ENCODE measurements at places on chromosomes 12 and 14.

DNA sequence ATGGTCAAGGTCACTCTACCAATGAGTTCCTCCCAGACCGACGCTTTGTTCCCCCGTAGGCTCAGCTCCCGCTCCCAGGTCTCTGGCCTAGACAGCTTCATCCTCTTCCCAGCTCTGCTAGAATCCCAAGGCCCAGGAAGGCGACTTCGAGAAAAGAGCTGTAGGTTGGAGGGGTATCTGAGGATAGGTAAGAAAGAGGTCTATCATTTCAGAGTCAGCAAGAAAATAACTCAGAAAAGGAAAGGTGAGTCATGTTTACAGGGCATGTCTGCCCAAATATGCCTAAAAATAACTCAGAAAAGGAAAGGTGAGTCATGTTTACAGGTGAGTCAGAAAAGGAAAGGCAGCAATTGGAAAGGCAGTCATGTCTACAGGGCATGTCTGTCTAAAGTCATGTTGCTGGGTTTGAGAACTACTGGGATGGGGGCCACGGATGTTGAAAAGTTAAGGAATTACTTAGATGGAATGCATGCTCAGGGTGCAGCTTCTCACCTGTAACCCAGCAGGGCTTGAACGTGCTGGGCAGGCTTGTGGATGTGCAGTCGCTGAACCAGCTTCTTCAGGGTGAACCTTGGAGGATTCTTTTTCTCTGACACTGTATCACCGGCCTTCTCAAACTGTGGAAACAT is 12.2 kb downstream of the TEP1 start:
- no peak for DNase-seq

DNA sequence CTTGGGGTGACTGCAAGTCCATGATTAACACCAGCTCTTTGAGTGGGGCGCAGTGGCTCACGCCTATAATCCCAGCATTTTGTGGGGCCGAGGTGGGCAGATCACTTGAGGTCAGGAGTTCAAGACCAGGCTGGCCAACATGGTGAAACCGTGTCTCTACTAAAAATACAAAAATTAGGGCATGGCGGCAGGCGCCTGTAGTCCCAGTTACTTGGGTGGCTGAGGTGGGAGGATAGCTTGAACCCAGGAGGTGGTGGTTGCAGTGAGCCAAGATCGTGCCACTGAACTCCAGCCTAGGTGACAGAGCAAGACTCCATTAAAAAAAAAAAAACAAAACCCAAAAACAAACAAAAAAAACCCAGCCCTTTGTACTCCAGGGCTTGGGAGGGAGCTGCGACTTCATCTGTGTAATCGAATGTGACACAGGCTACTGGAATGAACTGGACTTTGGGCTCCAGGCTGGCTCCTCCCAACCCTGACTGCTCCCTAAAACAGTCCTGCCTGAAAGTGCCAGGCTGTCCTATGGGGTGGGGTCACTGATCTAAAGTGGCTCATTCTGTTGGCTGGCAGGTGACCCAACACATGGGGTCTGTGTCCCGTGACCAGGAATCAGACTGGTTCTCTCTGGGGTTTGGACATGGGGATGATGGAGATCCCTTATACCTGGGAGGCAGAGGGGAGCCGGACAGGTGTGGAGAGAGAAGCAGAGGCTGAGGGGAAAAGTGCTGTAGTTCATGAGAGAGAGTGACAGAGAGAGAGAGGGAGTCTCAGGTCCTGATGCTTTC is 9.3 kb upstream of the C12orf43 start:
- DNase-seq = no peak

DNA sequence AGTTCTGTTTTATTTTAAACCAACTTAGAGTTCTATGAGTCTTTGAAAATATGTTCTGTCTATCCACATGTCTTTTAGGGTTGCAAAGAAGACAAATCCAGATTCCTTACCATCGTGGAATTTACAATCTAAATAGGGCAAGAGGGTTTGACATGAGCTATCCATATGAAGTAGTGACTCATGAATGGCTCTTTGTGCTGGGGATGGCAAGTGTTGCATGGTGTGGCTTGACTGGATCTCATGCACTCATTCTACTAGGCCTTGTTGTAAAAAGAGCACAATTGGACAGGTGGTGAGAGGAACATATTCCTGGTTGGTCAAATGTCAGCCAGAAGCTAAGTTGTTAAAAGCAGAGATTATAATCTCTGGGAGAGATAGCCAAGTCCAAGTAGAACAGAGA is 509.1 kb downstream of the DIO2 start:
- DNase-seq = no peak

DNA sequence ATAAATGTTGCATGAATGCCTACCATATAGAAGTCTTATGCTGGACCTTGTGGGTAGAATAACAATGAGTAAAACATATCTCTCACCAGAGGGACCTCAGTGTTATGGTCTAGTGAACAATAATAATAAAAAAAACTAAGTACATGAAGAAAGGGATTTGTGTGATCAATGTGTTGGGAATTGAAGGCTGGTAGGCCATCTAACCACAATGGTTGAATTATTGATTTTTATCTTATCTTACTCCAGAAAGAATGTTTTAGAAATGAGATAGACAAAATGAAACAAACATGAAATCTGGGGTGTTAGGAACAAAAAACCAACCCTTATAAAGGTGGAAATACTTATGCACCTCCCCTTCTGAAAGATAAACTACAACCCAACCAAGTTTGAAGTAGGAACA is 243.9 kb upstream of the LRIG3 start:
- DNase-seq = no peak

DNA sequence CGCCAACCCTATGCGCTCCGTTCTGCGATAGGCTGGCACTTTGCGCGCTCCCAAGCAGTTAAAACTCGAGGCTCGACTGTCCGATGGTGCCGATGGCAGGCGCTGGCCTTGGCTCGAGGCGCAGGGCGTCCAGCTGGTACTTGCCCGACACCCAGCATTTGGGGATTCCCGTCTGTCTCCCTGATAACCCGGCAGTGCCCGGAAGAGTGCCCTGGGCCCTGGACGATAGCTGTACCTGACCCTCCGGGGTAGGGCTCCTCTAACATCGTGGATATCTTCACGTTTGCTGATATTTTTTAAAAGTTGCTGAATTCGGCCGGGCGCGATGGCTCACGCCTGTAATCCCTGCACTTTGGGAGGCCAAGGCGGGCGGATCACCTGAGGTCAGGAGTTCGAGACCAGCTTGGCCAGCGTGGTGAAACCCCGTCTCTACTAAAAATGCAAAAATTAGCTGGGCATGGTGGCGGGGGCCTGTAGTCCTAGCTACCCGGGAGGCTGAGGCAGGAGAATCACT is 908 bp upstream of the WIF1 start:
- no peak for DNase-seq

- no peak for DNase-seq
Measured at GRCh38 chr12:24803430-24804245, 145.3 kb downstream of the BCAT1 start.

DNA sequence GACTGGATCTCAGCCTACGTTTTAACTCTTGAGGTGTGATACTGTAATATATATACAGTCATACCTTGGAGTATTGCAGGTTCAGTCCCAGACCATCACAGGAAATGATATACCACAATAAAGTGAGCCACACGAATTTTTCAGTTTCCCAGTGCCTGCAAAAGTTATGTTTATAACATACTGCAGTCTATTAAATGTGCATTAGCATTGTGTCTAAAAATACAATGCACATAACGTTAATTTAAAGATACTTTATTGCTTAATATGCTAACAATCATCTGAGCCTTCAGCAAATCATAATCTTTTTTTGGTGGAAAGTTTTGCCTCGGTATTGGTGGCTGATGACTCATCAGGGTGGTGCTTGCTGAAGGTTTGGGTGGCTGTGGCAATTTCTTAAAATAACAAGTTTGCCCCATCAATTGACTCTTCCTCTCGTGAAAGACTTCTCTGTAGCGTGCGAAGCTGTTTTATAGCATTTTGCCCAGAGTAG is 18.9 kb downstream of the PYROXD1 start:
- no peak for DNase-seq

GRCh38 chr12:1932264-1932777 is 13.9 kb upstream of the CACNA2D4 start:
- no peak for DNase-seq

- DNase-seq = no peak
Measured at GRCh38 chr12:53995002-53995377, 5.0 kb upstream of the HOXC9 start.

- DNase-seq = no peak
Measured at GRCh38 chr14:65472189-65472588, 59.7 kb downstream of the FUT8 start.

DNA sequence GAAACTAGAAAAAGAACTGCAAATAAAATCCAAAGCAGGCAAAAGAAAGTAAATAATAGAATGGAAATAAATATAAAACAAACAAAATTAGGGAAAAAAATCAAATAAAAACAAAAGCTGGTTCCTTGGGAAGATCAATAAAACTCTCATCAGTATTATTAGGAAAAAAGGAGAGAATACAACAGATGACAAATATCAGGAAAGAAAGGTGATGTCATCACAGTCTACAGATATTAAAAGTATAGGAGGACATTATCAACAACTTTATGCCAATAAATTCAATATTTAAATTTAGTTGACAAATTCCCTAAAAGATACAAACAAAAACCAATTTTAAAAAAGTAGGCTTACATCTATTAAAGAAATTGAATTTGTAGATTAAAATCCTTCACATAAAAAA is 107.4 kb upstream of the FOXN3 start:
- DNase-seq = no peak

DNA sequence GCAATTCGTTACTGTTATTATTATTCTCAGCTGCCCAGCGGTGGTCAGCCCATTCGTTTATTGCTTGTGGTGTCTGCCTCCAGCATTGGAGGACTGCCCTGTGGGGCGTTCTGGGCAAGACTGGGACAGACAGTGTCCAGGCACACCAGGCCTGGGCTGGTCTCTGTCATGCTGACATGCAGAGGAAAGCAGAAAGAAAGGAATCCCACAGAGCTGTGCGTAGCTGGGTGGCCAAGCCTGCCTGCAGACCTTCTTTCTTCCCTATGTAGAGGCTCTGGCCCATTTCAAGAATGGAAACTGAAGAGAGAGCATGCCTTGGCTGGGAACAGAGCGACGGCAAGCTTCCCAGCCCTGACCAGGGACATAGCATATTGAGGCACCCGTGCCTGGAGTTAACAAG is 525.3 kb upstream of the TBX3 start:
- no peak for DNase-seq

All from omental fat pad (tissue), 4 donors.